ENCODE measurements at places on chromosomes 12 and 14.

GRCh38 chr12:51517800-51518199, 73.2 kb upstream of the SCN8A start:
- DNase-seq = no peak

DNA sequence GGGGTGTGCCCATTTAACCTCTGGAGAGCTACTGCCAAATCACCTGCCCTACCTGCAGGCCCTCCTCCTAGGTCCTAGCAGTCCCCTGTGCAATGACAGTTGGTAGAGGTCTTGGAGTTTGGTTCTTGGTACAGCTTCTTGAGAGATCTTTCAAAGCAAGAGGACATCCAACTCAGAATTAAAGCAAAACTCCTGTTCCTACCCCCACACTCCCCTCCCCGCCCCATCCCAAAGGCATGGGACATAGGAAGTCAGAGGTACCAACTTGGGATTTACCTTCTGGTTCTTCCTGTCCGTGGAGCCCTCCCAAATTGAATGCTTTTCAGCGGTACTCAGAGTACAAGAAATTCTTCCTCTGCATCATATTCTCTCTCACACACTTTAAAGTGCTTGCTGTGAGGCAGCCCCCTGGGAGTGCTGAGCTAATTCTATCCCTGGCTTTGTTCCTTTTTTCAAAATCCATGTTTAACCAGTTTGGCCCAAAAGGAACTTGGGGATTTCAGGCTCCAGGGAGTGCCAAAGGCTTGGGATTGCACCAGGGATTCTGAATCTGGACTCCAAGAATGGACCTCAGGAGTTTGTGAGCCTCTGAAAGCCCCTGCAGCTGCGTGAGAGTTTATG, 40.8 kb downstream of the GALNT16 start:
- no peak for DNase-seq

- no peak for DNase-seq
Measured at GRCh38 chr14:38999949-39000348, 103.1 kb downstream of the SEC23A start.

DNA sequence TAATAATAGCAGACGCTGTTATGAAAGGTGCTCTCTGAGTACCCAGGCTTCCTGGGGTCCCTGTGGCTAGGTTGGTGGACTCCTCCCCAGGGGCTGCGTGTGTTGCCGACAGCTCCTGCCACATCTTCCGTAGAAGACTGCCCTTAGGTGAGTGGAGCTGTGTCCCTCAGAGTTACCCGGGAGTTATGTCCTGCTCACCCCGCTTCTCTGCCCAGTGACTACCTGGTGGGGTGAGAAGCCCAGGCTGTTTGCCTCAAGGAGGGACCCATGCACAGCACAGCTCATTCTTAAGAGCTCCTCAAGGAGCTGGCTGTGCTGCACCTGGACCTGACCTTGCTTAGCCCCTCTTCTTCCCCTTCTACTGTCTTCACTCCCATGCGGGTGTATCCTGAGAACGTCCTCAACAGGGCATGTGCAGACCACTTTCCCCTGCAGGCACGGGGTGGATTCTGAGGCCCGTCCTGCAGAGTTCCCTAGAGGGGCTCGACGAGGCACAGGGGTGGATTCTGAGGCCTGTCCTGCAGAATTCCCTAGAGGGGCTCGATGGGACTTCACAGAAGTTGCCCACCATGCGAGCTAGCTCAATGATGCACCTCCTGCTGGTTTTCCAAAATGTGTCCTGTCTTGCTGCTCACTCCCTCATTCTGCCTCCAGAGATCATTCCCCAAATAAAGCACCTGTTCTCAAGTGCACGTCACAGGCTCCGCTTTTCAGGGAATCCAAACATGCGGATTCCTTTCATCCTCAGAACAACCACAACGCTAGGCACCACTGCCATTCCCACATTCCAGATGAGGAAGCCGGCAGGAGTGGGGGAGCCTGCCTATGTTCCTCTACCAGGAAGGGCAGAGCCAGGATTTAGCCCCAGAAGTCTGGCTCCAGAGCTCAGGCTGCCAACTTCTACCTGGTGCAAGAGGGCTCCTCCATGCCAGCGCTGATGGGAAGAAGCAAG, 231.9 kb downstream of the GLT1D1 start:
- no peak for DNase-seq

DNA sequence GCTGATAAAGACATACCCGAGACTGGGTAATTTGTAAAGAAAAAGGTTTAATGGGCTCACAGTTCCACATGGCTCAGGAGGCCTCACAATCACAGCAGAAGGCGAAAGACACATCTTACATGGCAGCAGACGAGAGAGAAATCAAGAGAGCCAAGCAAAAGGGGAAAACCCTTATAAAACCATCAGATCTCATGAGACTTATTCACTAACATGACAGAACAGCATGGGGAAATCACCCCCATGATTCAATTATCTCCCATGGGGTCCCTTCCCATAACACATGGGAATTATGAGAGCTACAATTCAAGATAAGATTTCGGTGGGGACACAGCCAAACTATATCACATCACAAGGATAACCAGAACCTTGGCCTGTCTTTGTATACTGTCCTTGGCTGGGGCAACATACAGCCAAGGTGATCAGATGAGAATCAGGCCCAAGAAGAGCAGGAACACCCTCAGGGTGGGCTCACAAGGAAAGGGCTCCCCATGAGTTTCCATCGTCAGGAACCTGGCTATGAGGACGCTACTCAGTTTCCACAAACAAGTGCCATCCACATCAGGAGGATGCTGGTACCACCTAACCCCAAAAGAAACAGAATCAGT, 152.7 kb downstream of the FOXN3 start:
- DNase-seq = no peak

GRCh38 chr12:6167327-6168280, 32.6 kb upstream of the CD9 start:
- peak; percentile 56 for DNase-seq

DNA sequence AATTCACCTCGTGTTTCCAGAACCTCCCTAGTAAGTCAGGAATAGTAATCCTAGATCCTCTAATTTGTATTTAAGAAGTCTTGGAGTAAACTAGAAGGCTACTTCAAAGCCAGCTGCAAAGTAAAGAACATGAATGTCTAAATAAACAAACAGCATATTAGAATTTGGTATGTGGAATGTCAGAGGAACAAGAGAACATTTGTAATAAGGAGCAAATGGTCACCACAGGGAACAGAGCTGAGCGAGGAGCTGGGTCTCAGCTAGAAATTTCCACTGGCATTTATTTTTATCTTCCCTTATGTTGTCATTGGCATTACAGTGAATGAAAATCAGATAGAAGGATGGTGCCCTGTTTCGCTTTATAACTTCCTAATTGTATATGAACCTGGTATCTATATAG, 50.2 kb downstream of the FRMD6 start:
- DNase-seq = no peak

DNA sequence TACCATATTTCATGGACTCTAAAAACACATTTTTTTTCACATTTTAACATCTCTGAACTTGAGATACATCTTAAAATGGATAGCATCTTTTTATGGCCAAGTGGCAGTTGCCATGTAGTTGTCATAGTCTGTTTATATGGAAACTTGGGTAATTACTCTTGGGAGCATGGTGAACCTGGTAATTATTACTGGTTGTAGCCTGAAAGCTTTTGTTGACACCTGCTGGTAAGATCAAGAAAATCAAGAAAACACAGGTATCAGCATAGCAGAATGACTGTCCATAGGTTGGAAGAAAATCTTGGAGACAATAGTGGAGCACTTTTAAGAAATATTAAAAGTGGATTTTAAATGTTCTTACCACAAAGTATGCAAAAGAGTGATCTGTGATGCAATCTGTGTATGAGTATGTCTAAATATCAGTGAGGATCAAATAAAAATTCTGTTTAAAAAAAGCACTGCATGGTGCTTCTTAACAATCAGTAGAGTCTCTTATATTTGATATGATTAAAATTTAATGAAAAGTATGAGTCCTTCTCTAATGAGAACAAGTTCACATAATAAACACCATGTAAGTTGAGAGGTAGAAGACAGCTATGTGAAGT, 44.2 kb downstream of the TTC8 start:
- DNase-seq = no peak

DNA sequence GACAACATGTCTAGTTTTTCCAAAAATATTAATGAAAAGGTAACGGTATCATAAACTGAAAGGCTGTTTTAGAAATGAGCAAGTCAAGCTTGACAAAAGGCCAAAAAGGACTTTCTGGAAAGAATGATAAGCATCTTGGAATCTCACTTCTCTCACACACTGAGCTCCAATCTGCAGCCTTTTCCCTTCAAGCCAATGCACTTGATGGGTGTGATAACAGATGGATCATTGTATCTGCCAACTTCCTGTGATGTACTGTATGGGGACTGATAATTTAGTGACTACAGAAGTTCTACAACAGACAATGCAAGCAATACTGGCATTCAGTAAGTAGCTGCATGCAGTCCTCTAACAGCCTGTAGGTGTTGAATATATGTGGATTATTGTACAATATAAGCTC, 147.1 kb downstream of the MED13L start:
- DNase-seq = no peak

GRCh38 chr12:32229971-32230612, 123.4 kb downstream of the BICD1 start:
- no peak for DNase-seq

GRCh38 chr14:95464514-95464913, 51.9 kb downstream of the SYNE3 start:
- DNase-seq = no peak

GRCh38 chr12:24226745-24227350, 277.4 kb upstream of the SOX5 start:
- no peak for DNase-seq

DNA sequence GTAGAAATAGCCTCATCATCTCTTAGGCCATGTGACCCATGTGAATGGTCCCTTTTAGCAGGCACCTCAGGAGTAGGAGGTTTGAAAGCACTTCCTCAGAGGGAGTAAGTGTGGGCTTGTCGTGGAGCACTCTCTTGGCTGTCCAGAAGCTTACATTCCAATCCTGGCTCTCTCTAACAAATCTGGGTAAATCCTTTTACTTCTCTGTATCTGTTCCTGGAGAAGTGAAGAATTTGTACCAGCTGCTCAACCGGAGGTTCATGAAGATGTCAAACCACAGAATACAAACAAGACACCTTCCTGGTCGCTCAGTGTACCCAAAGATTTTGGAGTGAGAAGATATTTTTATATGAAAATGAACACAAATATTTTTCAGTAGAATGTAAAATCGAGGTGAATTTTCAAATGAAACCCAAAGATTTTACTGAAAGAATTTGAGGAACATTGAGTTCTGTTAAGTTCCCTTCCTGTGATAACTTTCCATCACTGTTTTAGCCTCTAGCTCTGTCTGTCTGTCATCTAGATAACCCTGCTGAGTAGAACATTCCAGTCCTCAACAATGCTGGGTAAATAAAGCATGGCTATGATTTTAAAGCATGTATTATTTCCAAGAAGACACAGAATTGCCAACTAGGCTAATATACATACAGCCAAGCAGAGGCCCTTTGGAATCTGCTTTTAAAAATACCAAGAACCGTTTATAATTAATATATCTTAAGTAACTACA, 263.9 kb upstream of the RGS6 start:
- no peak for DNase-seq

DNA sequence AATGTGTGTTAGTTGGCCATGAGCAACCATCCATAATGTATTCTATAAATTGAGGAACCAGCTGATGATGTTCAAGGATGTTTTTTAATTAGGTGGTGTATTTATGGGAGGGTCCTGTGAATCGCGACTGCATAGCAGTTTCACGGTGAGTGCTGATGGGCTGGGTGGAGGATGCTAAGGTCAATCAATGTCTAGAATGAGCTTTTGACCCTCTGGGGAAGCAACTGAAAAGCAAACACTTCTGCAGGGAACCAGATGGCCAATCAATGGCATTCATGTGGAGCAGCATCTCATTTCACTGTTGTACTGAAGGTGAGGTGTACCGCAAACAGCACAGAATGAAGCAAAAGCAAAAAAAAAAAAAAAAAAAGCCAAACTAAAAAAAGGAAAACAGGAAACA, 676.1 kb upstream of the TMEM132C start:
- DNase-seq = no peak

- DNase-seq = no peak
Measured at GRCh38 chr14:104139460-104140212, 1.2 kb downstream of the KIF26A start.

DNA sequence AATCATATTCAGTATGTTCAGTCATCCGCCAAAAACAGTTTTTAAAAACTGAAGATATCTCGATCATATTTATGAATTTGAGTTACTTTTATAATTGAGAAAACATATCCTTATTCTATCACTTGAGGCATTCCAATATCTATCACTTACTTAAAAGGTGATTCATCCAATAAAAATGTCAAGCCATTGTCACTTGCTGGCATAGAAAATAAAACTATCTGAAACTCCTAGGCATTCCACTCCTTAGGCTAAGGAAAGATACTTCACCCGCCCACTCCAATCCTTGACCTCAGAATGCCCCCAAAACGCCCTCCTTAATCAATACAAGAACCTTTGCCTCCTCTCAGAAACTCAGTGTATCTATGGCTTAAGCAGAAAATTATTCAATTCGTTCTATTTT, 51.3 kb upstream of the AMIGO2 start:
- DNase-seq = no peak

DNA sequence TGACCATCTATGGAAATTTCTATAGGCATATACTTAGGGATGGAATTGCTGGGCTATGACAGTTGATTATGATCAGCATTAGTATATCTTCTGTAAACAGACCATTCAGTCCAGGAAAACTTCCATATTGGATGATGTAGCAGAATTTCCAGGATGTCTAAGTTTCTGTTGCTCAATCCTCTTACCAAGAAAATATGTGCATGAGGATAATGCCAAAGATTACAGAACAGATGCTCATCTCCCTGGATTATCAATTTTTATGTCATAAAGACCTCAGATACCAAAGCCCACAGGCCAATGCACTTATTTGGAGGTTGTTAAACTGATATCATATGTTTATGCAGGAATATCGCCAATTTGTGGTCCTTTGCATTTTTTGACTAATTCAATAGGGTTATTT, 354.4 kb upstream of the FLRT2 start:
- DNase-seq = no peak

- DNase-seq = peak; percentile 80
Measured at GRCh38 chr12:117236456-117237001, 46.3 kb upstream of the FBXO21 start.

DNA sequence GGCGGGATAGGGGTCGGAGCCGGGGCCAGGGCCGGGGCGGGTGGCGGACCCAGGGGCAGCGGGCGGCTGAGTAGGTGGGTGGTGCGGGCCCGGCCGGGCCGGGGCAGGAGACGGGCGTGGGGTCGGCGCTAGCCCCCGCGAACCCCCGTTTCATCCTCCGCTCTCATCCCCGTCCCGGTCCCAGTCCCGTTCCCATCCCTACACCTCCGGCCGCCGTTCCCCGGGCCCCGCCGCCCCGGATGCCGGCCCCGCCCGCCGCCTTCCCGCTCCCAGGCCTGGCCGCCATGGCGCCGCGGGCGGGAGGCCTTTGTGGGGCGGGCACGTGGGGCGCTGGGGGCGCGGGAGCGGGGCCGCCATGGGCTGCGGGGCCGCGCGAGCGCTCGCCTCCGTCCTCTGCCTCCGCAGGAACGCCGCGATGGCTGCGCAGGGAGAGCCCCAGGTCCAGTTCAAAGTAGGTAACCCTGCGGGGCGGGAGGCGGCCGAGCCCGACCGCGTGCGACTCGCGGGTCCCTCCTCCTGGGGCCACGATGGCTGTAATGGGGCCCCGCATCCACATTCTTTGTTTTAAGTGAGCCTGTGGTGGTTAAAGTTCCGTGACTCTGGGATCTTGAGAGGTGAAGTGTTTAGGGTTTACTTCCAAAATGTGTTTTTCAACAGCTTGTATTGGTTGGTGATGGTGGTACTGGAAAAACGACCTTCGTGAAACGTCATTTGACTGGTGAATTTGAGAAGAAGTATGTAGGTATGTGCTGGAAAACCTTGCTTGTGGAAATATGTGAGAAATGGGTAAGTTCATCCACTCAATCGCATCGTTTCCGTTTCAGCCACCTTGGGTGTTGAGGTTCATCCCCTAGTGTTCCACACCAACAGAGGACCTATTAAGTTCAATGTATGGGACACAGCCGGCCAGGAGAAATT, 572 bp downstream of the RAN start:
- DNase-seq = no peak

Data from stimulated activated CD8-positive, alpha-beta memory T cell treated with anti-CD3 and anti-CD28 coated beads, Interleukin-2, amount 100 ng/mL, for 48 hours (primary cell).